Vein endothelial cell (primary cell): ENCODE measurements at places on chromosomes 1 and 21. TPM values are rescaled to one million over a fixed set of nuclear protein-coding genes. Genes with fewer than 3 reads are reported as not detected.

The GJA9 gene
- total RNA-seq: not detected in 2 replicates

The OR2T33 gene
- not detected in 2 replicates for total RNA-seq

The ST3GAL3 gene
- 17.0 and 28.1 TPM in 2 replicates for total RNA-seq

The GPR161 gene
- total RNA-seq: 20.6 and 26.3 TPM in 2 replicates

The FCRL5 gene
- not detected in 2 replicates for total RNA-seq

The CD1B gene
- not detected in 2 replicates for total RNA-seq

The CENPL gene
- total RNA-seq: 11.1 and 20.7 TPM in 2 replicates

The RGS16 gene
- 0.19 and 0.33 TPM in 2 replicates for total RNA-seq

The MX1 gene
- 3.3 and 4.7 TPM in 2 replicates for total RNA-seq

The DRAM2 gene
- 44.8 and 45.4 TPM in 2 replicates for total RNA-seq
